ENCODE measurements at places on chromosomes 4 and X. TPM values are rescaled to one million over a fixed set of nuclear protein-coding genes. Genes with fewer than 3 reads are reported as not detected.

Gene CABS1
- total RNA-seq, result not detected

Gene NAT8L
- total RNA-seq, result 1.8 TPM

Gene ANOS1
- total RNA-seq, result 11.1 TPM

Gene TCP11X2
- total RNA-seq, result not detected

Gene GSX2
- 4.4 TPM for total RNA-seq

Gene CDX4
- total RNA-seq, result not detected

Gene RGN
- total RNA-seq, result 2.5 TPM

Gene CT45A2
- total RNA-seq, result not detected

Gene GAGE12G
- total RNA-seq, result not detected

Gene ANXA10
- total RNA-seq, result not detected

Gene NRK
- total RNA-seq, result 0.60 TPM

Gene ANKRD37
- 31.4 TPM for total RNA-seq

DNA sequence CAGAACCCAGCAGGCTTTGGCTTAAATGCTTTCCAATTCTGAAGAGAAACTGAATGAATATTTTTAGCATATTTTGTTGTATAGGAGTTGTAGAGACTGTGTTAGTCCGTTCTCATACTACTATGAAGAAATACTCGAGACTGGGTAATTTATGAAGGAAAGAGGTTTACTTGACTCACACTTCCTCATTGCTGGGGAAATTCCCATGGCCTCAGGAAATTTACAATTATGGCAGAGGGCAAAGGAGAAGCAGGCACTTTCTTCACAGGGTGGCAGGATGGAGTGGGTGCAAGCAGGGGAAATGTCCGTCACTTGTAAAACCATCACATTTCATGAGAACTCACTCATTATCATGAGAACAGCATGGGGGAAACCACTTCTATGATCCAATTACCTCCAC is 291.7 kb downstream of the PACRGL start:
- DNase-seq, result no peak

DNA sequence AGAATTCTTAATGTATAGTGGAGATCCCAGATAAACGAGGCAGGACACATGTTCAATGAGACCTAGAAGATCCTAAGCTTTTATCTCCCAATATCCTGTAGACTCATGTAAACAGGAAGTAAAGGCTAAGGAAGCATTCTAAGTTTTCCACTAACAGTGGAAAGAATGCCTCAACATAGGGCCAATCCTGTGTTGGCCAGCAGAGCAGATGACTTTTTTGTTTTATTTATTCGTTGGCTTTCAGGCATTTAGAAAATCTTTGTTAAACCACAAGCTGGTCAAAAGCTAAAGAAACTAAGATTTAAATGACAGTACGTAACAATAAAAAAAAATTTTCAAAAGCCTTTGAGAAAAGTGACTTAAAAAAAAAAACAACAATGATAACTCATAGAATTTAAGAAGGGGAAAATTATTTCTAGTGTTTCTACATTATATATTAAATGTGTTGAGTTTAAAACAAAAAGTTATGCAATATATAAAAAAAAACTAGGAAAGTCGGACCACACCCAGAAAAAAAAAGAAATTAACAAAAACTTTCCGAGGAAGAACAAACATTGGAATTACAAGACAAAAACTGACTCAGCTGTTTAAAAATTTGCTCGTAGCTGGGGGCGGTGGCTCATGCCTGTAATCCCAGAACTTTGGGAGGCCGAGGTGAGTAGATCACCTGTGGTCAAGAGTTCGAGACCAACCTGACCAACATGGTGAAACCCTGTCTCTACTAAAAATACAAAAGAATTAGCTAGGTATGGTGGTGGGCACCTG is 759.3 kb downstream of the FSTL5 start:
- no peak for DNase-seq

- no peak for DNase-seq
These were observed 319.3 kb downstream of the IL15 start for GRCh38 chr4:141955696-141956095.

DNA sequence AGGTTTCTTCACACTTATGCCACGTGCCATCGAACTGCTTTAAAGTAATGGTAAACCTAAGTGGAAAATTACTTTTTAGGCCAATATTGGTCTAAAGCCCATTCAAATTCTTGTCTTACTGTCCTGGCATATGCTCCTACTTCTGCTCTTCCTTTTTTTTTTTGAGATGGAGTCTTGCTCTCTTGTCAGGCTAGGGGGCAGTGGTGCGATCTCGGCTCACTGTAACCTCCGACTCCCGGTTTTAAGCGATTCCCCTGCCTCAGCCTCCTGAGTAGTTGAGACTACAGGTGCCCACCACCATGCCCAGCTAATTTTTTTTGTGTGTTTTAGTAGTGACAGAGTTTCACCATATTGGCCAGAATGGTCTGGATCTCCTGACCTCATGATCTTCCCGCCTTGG is 129.0 kb upstream of the TECRL start:
- no peak for DNase-seq

DNA sequence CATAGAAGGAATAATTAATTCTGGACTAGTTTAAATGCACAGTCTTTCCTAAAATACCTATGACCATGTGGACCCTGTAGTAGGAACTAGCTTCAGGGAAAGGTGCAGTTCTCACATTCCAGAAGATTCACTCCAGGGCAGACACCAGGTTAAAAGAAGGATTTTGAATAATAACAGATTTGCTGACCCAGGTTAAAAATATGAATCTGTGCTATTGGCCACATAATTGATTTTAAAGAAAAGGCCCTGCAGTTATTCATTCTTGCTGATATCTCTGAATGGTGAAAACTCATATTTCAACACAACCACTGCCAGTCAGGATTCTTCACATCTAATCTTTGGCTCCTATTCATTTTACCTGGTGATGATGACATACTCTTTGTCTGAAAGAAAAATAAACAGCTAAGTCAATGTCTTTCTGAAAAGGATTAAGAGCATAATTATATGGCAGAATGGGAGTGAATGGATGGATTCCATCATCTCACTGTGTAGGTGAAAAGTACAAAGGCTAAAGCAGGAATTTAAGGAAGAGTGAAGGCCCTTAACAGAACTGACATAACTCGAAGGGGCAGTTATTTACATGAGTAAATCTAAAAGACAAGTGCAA is 432.8 kb downstream of the PDGFC start:
- DNase-seq, result no peak

- no peak for DNase-seq
These were observed 33.9 kb upstream of the FAM241A start for GRCh38 chr4:112111306-112111705.

DNA sequence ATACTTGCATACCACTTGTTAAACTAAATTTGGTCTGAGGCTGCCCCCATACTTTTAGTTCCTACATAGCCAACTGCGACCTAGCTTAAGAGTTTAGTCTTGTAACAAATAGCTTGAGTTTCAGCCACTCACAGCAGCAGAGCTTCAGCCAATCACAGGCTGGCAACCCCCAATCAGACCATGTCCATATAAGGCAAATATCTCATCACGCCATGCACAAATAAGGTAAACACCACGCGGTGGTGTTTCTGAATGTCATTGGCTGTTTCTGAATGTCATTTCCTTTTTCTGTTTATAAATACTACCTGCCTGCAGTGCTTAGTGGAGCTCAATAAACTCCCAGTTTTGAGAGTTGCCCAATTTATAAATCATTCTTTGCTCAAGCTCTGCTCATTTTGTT is 143.1 kb upstream of the MAD2L1 start:
- DNase-seq, result no peak

- no peak for DNase-seq
These were observed 44.9 kb downstream of the ZNF182 start for GRCh38 chrX:47958761-47959342.

DNA sequence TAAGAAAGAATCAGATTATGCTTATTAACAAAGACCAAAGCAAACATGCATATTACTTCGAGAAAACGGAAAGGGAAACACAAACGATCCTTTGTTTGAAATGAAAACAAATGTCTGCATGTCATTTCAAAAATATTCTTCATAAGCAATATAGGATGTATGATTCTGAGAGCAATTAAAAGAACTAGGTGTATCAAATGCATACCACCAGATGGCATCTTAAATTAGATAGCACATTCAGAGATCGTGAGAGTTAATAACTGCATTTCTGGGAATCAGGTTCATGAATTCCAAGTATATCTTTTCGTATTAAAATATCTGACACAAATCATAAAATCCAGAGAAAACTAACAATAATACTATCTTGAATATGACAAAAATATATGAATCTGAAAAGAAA is 159.5 kb downstream of the PPP3CA start:
- DNase-seq, result no peak

- DNase-seq, result no peak
These were observed 6.1 kb downstream of the UBQLN2 start for GRCh38 chrX:56569378-56570057.

DNA sequence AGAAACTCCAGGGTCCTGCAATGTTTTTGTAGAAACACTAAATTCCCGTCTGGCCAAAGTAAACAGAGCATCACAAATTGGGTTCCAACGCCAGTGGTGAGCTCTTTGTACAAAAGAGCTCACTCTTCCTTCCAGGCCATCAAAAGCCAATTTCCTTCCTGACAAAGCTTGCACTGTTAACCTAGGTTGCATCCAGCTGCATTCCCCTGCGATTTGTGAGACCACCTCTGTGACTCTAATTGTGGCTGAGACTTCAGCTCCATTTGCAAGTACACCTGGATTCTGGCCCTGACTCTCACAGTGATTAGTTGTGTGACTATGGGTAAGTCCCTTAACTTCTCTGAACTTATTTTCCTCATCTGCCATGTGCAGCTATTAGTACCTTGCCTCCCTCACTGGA is 212.5 kb upstream of the CXorf66 start:
- no peak for DNase-seq

GRCh38 chr4:11338956-11339782 is 89.5 kb downstream of the HS3ST1 start:
- no peak for DNase-seq

- peak; percentile 44 for DNase-seq
These were observed at the start of gene CXXC4 for GRCh38 chr4:104494822-104495559. CXXC4 (minus strand) TSS chr4:104494894; CDS start chr4:104491802, 3,092 bp downstream.
